DMS53 (cell line): ENCODE measurements at places on chromosomes 1 and 21.

GRCh38 chr1:210696709-210697108, 368.0 kb downstream of the HHAT start:
- DNase-seq = no peak

DNA sequence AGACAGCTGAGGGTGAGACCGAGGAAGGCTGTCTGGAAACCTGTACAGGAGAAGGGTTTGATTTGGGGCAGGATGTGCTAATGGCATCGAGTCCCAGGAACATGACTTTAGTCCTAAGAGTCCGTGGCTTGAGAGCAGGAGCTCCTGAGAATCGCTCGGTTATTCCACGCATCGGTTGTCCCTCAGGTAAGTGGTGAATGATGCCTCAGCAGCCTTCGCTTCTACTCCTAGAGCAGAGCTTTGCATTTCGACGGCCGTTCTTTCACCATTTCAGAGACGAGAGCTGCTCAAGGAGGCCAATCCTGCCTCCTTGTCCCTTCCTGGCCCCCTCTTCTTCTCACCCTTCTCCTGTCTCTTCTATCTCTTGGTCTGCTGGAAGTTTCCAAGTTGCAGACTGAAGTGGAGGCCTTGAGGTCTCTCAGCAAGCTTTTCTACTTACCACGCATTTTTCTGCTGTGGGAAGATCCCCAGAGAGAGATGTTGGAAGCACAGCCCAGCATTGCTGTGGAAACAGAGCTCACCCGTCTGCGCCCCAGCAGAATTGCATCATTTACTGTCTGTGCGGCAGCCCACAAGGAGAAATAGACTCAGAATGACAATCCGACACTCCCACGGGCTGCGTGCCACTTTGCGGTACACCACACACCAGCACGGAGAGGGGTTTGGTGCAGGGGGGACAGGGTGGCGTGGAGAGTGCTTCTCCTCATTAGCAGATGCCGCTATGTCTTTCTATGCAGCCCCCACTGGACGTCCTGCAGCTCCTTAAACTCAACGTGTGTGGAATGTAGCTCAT, 270.7 kb upstream of the C1orf174 start:
- DNase-seq = no peak

- DNase-seq = no peak
These were observed 7.4 kb upstream of the SARS1 start for GRCh38 chr1:109206339-109206738.

- no peak for DNase-seq
These were observed 1.0 kb downstream of the LEPR start for GRCh38 chr1:65421351-65422025.

DNA sequence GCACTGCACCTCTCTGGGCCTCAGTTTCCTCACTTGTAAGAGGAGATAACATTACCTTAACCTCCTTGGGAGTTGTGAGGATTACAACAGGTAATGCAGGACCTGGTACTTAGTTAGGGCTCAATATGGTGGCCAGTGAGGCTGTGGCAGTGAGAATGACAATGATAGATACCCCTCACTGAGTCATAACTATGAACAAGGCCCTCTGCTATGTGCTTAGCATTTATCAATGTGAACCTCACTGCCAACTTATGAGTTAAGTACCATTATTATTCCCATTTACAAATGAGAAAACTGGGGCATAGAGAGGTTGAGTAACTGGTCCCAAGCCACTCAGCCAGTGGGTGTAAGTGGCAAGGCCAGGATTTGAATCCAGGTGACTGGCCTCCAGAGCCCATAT, 64.4 kb downstream of the HMGB4 start:
- DNase-seq = no peak

DNA sequence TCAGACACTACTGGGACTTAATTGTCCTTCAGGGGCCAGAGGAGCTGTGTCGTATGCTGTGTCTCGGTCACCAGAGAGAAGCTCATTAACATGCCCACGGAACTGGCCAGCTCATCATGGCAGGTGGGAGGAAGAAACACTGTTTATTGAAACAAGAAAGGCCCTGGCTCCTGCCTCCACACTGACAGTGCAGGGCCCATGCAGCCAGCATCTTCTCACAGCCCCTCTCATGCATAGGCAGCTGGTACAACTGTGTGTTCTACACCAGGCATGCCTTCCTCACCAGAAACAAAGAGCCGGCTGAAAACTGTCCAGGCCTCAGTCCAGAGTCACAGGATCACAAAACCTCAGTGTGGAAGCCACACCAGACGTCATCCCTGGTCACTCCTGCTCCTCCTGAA, 106.0 kb downstream of the UBE2U start:
- DNase-seq = no peak

DNA sequence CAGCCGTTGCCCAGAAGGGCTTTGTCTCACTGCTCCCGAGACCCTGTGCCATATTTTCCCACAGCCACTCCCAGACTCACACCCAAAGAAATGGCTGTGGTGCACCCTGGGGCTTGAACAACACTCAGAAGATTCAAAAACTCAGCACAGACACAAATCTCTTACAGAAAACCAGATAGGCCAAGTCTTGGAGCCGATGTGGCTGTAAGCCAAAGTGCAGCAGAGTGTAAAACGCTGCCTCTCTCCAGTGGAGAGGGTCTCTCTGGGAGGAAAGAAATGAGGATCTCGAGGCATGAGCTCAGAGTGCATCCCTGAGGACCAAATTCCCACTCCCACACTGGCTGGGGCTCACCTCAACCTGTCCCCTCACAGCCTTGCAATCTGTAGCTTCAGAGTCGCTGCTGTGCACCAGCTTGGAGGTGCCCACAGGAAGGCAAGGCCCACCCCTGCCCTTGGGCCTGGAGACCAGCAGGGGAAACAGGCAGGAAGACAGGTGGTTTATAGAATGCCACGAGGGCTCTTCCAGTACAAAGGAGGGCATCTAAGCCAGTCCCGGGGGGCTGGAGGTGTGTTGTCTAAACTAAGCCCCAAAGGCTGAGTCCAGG, 171.3 kb upstream of the AJAP1 start:
- DNase-seq = no peak
